ENCODE measurements at places on chromosomes 16 and 17. TPM values are rescaled to one million over a fixed set of nuclear protein-coding genes. Genes with fewer than 3 reads are reported as not detected.

The STAT3 gene
- 53.4 TPM for polyA plus RNA-seq

- H3K4me3 ChIP-seq: no peak overlapping the region
- no peaks in the 10 kb centered on the region for H3K27me3 ChIP-seq
- H3K27ac ChIP-seq: no peak overlapping the region
Observed at GRCh38 chr17:83084621-83085056, 5.2 kb downstream of the METRNL start.

The PRSS53 gene
- polyA plus RNA-seq: 11.6 TPM

DNA sequence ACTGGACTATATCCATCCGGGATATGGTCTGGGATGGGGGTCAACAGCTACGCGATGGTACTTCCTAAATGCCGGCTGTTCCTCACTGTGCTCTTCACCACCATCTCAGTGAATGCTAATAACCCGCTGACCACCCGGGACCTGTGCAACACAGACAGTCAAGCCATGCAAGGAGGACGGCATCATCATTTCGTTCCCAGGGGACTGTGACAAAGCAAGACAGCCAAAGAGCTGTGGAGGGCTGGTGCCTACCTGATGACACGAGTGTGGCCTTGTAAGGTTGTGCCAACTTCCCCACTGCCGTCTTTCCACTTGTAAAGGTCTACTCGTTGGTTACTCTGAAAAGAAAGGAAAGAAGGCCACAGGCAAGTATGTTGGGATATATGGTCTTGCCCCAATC, 33.7 kb downstream of the WDR59 start:
- no peaks in the 10 kb centered on the region for H3K4me1 ChIP-seq
- H3K4me3 ChIP-seq: no peak overlapping the region
- H3K36me3 ChIP-seq: peaks cover 5% of the 10 kb centered on the region
- no peak for DNase-seq

The CRHR1 gene
- not detected for polyA plus RNA-seq

The MYOCD gene
- polyA plus RNA-seq: not detected

DNA sequence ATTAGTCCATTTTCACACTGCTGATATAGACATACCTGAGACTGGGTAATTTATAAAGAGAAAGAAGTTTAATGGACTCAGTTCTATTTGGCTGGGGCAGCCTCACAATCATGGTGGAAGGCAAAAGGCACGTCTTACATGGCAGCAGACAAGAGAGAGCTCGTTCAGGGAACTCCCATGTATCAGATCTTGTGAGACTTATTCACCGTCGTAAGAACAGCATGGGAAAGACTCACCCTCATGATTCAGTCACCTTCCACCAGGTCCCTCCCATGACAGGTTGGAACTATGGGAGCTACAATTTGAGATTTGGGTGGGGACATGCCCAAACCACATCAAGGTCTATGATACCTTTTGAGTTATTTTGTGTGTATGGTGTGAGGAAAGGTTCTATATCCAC, 66.9 kb downstream of the METRNL start:
- no peak overlapping the region for H3K4me3 ChIP-seq
- no peaks in the 10 kb centered on the region for H3K4me1 ChIP-seq
- H3K27ac ChIP-seq: no peak overlapping the region

The YBX2 gene
- polyA plus RNA-seq: 0.15 TPM

The SLC5A11 gene
- 0.84 TPM for polyA plus RNA-seq

DNA sequence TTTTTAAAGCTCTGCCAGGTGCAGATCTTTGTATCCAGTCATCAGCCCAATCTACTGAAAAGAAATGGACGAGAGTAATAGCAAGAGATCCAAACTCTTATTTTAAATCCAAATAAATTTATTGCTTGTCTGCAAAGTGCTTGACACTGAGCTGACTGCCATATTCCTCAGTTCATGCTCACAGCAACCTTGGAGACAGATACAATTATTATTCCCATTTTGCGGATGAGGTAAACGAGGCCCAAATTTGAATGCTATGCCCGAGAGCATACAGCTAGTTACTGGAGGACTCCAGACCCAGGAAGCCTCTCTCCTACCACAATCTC, 620 bp downstream of the NOB1 start:
- no peak for DNase-seq
- H3K27ac ChIP-seq: peak overlapping the region; percentile 76
- peak overlapping the region; percentile 95 for H3K4me3 ChIP-seq
- no peaks in the 10 kb centered on the region for H3K36me3 ChIP-seq

DNA sequence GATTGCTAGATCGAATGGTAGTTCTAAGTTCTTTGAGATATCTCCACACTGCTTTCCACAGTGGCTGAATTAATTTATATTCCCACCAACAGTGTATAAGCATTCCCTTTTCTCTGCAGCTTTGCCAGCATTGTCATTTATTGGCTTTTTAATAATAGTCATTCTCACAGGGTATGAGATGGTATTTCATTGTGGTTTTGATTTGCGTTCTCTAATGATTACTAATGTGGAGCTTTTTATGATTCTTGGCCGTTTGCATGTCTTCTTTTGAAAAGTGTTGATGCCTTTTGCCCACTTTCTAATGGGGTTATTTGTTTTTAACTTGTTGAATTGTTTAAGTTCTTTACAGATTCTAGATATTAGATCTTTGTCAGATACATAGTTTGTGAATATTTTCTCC, 36.5 kb upstream of the BCAS3 start:
- H3K27ac ChIP-seq: no peak overlapping the region
- no peak overlapping the region for H3K4me3 ChIP-seq
- no peak for DNase-seq

The SLFN14 gene
- polyA plus RNA-seq: not detected

The YWHAE gene
- 106 TPM for polyA plus RNA-seq

DNA sequence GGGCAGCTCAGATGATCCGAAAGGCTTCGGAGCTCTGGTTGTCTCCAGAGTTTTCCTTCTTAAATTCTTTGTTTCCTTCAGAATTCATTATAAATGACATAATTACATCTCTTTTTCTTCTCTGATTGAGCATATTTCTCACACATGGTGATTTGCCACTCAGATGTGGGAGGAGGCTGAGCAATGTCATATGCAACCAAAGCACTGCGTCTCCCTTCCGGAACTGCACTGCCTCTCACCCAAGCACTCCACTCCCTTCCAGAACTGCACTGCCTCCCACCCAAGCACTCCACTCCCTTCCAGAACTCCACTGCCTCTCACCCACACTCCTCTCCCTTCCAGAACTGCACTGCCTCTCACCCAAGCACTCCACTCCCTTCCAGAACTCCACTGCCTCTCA, 131.5 kb downstream of the SALL1 start:
- DNase-seq: no peak
- no peaks in the 10 kb centered on the region for H3K4me1 ChIP-seq
- no peaks in the 10 kb centered on the region for H3K27me3 ChIP-seq
- H3K4me3 ChIP-seq: no peak overlapping the region
- H3K36me3 ChIP-seq: no peaks in the 10 kb centered on the region

The DRC3 gene
- polyA plus RNA-seq: not detected

DNA sequence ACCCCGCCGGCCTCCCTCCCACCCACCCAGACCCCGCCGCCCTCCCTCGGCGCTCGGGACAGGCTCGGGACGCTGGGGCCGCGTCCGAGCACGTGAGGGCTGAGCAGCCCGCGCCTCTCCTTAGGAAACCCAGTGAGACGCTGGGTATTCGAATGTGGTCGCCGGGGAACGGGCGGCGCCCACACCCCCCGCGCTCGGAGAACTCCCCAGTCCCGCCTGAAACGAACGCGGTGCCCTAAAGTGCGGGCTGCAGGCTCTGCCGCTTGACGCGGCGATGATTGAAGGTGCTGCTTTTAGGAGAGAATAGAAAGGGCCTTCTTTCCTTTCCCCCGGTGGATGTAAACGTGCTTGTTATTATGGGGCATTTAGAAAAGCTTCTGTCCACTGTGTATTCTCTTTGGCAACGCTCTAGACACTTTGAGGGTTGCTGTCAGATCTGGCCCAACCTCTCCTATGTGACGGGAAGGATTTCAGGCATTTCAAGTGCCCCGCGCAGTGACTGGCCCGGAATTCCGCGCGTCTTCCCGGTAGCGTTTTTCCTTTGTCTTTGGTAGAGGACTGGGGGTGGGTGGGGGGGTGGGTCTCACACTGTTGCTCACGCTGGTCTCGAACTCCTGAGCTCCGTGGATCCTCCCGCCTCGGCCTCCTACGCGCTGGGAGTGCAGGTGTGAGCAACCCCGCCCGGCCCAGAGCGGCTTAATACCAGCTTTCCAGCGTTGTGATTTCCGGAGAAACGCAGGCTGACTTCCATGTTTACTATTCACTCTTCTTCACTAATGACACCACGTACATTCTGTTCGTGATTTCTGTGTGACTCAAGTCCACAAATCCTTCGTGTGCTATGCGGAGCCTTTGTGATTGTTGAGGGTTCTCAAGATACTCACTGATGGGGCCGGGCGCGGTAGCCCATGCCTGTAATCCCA, 21.8 kb upstream of the FOXK2 start:
- no peaks in the 10 kb centered on the region for H3K36me3 ChIP-seq
- peak overlapping the region; percentile 54 for H3K27ac ChIP-seq
- H3K4me1 ChIP-seq: peaks cover 7% of the 10 kb centered on the region
- peaks cover 4% of the 10 kb centered on the region for H3K27me3 ChIP-seq
- H3K4me3 ChIP-seq: peak overlapping the region; percentile 61
- DNase-seq: peak; percentile 73

All from B cell (primary cell).